ENCODE measurements at places on chromosomes 12 and 14. TPM values are rescaled to one million over a fixed set of nuclear protein-coding genes. Genes with fewer than 3 reads are reported as not detected.

LRP1-AS gene
- not detected for total RNA-seq

DNA sequence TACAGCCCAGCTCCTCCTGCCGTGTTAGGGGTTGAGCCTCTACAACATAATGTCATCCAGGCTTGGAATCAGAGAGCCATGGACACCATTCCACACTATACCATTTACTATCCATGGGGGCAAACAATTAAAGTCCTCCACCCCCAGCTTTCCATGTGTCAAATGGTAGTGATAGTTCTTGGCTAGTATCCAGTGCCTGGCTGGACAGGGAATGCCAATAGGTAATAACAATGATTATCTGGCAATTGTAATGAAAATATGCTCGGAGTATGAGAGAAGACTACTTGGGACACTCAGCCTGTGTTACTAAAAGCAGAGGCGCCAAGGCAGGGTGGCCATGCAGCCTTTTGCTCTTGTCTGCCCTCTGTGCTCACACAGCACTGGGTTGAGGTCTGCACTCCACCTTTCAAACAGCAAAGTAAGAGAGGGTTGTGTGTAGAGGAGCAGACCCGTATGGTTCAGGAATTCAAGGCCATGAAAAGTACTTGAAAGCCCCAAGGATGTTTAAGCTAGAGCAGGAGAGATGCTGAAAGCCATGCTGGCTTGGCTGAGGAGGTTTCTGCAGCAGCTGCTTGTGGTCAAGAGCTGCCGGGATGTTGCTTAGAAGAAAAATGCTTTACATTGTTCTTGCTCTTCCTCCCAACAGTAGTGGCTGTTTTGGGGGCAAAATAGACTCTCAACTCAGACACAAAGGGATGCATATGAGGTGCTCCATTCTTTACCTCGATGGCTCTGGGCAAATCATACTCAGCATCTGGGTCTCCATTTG lies 10.6 kb downstream of the SERPINA3 start:
- H3K36me3 ChIP-seq: peaks cover 1% of the 10 kb centered on the region
- no peaks in the 10 kb centered on the region for H3K4me1 ChIP-seq
- DNase-seq: no peak
- no peak overlapping the region for H3K4me3 ChIP-seq
- H3K27ac ChIP-seq: no peak overlapping the region

GRCh38 chr12:572532-572899 lies 90.7 kb downstream of the NINJ2 start:
- no peak overlapping the region for H3K4me3 ChIP-seq
- peak overlapping the region; percentile 64 for H3K27ac ChIP-seq
- H3K27me3 ChIP-seq: no peaks in the 10 kb centered on the region
- H3K4me1 ChIP-seq: peaks cover 54% of the 10 kb centered on the region

GRCh38 chr14:73787486-73788316 lies 63.9 kb upstream of the PTGR2 start:
- H3K4me1 ChIP-seq: peaks cover 50% of the 10 kb centered on the region
- H3K4me3 ChIP-seq: peak overlapping the region; percentile 85
- peak; percentile 55 for DNase-seq
- H3K36me3 ChIP-seq: peaks cover 6% of the 10 kb centered on the region

DNA sequence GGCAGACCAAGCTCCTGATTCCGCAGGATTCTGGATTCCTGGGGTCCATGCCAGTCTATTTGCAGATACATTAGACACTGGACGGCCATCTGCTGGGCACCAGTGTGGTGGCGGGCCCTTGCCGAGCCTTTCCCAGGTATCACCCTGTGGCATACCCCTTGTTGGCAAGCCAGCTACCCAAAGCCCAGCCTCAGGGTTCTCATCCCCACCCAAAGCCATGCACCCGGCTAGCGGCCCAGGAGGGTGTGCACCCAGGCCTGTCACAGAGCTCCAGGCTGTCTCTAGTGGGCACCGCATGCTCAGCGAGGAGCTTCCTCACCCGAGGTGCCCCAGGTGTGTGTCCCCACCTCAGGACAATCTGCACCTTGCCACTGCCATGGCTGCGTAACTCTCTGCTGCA lies 13.7 kb downstream of the MMAB start:
- H3K36me3 ChIP-seq: peaks cover 22% of the 10 kb centered on the region
- H3K4me3 ChIP-seq: no peak overlapping the region
- no peak for DNase-seq
- H3K27ac ChIP-seq: no peak overlapping the region
- H3K4me1 ChIP-seq: peaks cover 1% of the 10 kb centered on the region
- H3K27me3 ChIP-seq: no peaks in the 10 kb centered on the region

TEX52 gene
- total RNA-seq: 0.67 TPM

GRCh38 chr14:85247071-85247470 lies 282.9 kb upstream of the FLRT2 start:
- H3K27ac ChIP-seq: no peak overlapping the region
- no peak overlapping the region for H3K4me3 ChIP-seq
- H3K27me3 ChIP-seq: no peaks in the 10 kb centered on the region
- no peaks in the 10 kb centered on the region for H3K4me1 ChIP-seq
- no peak for DNase-seq

- H3K4me3 ChIP-seq: no peak overlapping the region
- peaks cover 59% of the 10 kb centered on the region for H3K4me1 ChIP-seq
- no peaks in the 10 kb centered on the region for H3K27me3 ChIP-seq
- H3K36me3 ChIP-seq: peaks cover under 1% of the 10 kb centered on the region
- DNase-seq: peak; percentile 73
Measured at GRCh38 chr14:73463411-73463810, 5.1 kb upstream of the NUMB start.

DNA sequence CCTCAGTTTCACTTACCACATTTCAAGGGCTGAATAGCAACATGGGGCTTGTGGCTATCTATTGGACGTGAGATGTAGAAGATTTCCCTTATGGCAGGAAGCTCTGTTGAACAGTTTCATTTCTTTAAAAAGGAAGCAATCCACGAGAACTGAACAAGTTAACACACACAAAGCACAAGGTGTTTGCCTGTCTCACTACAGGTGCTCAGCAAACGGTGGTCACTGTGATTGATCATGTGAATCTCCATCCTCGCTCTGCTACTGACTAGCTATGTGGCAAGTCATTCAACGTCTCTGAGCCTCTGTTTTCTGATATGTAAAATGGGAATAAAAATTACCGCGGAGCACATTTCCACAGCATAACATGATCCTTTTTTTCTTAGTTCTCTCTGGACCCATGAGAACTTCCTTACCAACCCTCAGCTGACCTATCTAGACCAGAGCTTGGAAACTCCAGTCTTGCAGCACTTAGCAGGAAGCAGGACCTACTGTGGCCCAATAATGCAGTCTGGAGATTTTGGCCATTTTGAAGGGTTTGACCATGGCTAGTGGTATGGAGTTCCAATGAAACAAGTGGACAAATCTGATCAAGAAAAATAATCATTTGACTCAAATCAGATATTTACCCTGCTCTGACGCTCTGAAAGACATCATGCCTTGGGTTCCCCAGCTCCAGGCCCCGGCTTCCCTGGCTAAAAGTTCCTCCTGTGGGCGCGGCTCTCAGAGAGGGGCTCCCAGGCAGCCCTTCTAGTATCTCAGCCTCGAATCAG lies 278.8 kb downstream of the ZFP36L1 start:
- H3K4me3 ChIP-seq: no peak overlapping the region
- H3K27me3 ChIP-seq: no peaks in the 10 kb centered on the region
- H3K4me1 ChIP-seq: peaks cover 10% of the 10 kb centered on the region
- H3K27ac ChIP-seq: no peak overlapping the region
- no peak for DNase-seq

DNA sequence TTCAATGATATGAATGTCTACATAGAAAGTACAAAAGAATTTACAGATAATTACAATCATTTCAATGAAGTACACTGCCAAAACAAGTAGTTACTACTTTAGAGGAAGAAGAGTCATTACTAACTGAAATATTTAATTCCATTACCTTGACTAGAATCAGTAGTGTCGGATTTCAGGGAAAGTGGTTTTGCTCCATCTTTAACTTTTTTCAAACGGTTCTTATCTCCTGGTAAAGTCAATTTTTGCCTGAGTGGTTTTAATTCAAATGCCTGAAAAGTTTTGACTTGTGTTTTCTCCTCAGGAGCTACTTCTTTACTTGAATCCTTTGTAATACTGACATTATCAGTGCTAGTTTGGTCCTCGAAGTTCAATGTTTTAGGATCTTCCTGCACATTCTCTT lies 6.9 kb downstream of the ZFC3H1 start:
- H3K36me3 ChIP-seq: peaks cover 30% of the 10 kb centered on the region
- H3K27me3 ChIP-seq: no peaks in the 10 kb centered on the region
- no peak for DNase-seq
- H3K27ac ChIP-seq: no peak overlapping the region

DNA sequence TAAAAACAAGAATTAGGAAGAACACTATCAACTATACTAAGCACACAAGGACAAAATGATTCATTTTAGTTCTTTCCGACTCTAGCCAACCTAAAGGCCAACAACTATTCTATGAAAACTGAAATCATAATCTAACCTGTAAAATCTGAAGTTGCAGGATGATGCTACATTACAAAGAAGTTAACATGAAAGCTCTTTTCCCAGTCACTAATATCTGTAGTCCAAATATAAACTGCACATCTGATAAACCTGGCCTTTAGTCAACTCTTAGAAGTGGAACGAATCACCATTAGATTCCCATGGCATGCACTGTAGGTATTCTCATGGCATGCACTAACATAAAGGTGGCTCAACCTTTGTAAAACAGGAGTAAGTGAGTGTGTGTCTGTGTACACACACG lies 41.7 kb downstream of the BLTP3B start:
- no peak for DNase-seq
- no peak overlapping the region for H3K4me3 ChIP-seq
- no peaks in the 10 kb centered on the region for H3K27me3 ChIP-seq
- H3K27ac ChIP-seq: peak overlapping the region; percentile 21

DNA sequence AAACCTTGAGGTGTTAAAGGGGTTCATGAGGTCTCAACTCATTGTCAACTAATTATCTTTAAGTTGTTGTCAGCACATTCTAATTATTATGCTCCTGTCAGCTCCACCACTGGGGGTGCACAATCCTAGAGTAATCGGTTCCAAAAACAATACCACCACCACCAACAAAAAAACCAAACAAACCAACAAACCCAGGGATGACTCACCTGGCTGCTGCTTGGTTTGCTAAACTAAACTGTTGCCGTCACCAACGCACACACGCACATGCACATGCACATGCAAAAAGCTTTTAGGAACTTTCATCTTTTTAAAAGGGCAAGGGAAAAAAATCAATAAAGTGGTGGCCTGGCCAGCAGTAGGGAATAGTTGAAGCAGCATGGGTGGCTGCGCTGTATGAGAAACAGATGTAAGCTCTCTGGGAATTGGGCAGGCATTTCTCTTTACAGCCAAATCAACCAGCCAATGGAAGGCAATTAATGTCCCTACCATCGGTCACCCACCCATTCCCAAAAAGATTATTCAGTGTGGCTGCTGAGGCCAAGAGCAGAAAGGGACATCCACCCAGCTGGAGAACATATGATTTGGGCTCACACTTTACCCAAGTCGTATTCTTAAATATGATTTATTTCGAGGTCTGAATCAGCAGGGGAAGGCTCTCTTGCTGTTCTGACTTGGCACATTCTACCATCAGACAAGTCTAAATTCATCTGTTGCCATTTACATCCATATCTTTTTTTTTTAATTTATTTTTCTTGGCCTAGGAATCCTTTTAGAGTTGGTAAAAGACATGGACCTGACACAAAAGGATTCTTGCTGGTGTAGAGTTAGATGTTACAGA lies 20.0 kb downstream of the TMEM30B start:
- DNase-seq: no peak
- H3K4me3 ChIP-seq: no peak overlapping the region
- no peaks in the 10 kb centered on the region for H3K36me3 ChIP-seq
- peaks cover 5% of the 10 kb centered on the region for H3K4me1 ChIP-seq

HOXC10 gene
- total RNA-seq: not detected

DNA sequence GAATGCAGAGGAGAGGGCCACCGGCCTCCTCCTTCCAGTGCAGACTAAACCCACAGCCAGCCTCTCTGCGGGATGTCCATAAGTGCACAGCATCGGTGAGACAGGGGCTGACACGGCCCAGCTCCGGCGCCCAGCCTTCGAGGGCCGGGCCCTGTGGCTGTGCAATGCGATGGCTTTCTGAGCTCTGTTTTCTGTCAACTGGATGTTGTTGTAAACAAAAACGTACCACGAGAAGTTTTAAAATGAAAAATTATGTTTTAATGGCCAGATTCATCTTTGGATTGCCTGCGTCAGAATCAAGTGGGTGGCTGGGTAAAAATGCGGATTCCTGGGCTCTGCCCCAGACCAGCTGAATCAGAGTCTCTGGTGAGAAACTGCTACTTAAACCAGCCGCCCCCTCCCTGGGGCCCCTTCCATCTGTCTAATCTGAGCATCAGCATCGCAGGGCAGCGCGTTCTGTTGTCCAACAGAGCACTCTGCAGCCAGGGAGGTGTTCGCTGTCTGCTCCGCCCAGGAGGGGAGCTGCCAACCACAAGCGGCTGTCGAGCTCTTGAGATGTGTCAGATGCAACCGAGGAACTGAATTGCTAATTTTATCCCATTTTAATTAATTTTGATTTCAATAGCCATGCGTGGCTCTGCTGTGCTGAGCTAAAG lies 133.4 kb downstream of the RFLNA start:
- H3K27me3 ChIP-seq: no peaks in the 10 kb centered on the region
- peak; percentile 49 for DNase-seq
- peak overlapping the region; percentile 57 for H3K27ac ChIP-seq
- peaks cover 22% of the 10 kb centered on the region for H3K36me3 ChIP-seq
- H3K4me3 ChIP-seq: no peak overlapping the region

DNA sequence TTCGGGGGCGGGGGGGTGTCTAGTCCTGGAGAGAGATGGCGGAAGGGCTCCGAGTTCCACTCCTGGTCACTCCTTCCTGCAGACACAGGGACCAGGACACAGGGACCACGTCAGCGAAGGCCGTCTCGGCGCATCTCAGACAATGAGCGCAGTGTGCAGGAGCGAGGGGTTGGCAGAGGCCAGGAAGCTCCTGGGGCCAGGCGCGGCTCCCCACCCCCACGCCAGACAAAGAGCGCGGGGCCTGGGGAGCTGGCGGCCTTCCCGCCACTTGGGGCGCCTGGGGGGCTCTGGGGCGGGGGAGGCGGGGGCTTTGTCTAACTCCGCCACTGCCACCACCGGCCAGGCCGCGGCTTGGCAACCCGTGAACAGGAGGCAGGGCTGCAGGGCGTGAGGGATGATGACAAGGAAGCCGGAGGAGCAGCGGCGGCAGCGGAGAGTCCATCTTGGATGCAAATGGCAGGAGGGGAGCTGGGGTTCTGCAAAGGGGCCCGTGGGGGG lies 2.2 kb downstream of the CDK2AP1 start:
- peak overlapping the region; percentile 67 for H3K27ac ChIP-seq
- H3K36me3 ChIP-seq: peaks cover under 1% of the 10 kb centered on the region
- H3K27me3 ChIP-seq: no peaks in the 10 kb centered on the region
- peak overlapping the region; percentile 78 for H3K4me3 ChIP-seq
- DNase-seq: peak; percentile 54

DNA sequence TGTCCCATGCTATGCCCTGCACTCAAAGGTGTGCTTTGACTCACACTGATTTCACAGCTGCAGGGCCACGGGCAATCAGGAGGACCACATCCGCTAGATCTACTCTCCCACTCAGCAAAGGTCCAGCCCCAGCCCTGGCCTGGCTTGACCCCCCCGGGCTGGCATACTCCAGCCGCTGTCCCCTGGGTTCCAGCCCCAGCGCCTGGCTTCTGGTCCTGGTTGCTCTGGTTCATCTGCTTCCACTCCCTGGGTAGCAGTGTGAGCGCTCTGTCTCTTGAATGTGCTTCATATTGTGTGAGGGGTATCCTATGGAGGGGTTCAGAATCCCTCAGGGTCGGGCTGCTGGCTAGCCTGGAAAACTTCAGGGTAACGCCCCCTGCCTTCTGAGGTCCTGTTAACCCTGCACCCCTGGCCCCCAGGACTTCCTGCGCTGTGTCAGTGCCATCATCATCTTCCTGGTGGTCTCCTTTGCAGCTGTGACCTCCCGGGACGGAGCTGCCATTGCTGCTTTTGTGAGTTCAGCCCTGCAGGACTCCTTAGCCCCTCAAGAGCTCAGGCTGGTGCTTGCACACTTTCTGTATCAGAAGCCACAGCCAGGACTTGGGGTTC lies 1.9 kb downstream of the CMTM5 start:
- peaks cover 8% of the 10 kb centered on the region for H3K4me1 ChIP-seq
- peaks cover 7% of the 10 kb centered on the region for H3K27me3 ChIP-seq
- no peak overlapping the region for H3K4me3 ChIP-seq
- H3K27ac ChIP-seq: no peak overlapping the region
- no peak for DNase-seq
